Stimulated activated CD8-positive, alpha-beta memory T cell treated with anti-CD3 and anti-CD28 coated beads, Interleukin-15, amount 100 ng/mL, for 1 hour (primary cell): ENCODE measurements at places on chromosomes 1 and 21.

DNA sequence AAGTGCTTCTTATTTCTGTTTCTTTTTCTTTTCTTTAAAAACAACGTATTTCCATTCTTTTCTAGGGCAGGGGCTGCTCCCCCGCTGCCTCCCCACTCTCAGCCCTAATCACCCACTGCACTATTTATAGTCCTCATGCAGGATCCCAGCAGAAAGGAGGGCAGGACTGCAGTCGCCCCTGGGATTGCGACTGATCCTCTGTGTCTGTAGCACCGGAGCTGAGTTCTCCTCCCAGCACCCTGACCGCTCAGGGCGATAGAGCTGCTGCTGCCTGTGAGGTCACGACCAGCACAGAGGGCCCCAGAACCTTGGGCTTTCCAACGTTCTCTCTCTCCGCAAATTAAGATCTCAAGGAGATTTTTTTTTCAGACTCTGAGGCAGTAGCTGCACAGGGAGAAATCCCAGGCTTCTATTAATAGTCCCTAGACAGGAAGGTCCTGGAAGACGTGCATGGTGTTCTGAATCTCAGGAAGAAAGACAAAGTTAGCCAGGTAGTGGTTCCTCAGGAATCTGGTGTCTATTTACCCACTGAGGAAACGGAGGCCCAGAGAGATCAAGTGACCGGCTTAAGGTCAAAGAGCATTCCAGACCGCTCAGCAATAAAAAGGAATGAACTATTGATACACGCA is 46.8 kb downstream of the PRAMEF20 start:
- DNase-seq = no peak

DNA sequence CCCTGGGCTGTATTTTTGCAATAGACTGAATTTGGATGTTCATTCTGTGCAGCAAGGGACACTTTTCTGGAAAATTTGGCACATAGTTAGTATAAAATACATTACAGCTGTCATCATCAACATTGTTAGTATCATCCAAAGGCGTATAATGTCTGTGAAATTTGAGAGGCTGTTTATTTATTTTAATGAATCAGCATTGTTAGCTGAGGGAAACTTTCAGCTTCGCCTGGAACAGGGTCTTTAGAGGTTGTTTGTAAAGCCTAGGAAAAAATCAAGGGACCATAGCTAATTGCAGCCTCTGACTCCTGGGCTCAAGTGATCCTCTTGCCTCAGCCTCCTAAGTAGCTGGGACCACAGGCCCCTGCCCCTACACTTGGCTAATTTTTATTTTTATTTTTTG is 106.8 kb upstream of the USP24 start:
- no peak for DNase-seq

DNA sequence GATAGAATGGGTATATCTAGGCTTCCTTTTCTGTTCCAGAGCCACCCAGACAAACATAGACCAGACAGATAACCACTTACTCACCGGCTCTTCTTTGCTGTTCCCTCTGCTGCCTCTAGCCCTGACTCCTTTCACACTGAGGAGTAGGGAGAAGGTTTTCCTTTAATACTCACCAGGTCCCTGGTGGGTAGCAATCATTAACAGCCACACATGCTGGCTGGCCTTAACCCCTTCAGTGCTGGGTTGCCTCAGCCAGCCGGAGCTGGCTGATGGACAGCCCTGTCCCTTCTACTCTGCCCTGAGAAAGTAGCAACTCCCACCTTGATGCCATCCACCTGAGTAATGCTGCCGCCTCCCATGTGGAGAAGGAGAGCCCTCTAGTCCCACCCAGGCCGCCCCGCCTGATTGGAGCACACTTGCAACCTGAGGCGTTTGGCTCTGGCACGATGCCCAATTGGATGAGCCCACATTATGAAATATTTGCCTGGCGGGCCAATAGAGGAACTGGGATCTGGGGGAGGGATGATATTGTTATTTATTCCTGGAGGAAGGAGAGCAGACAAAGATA is 71.6 kb downstream of the PLEKHA6 start:
- DNase-seq = no peak

- no peak for DNase-seq
Observed at GRCh38 chr1:171501305-171502024, 16.1 kb downstream of the PRRC2C start.

DNA sequence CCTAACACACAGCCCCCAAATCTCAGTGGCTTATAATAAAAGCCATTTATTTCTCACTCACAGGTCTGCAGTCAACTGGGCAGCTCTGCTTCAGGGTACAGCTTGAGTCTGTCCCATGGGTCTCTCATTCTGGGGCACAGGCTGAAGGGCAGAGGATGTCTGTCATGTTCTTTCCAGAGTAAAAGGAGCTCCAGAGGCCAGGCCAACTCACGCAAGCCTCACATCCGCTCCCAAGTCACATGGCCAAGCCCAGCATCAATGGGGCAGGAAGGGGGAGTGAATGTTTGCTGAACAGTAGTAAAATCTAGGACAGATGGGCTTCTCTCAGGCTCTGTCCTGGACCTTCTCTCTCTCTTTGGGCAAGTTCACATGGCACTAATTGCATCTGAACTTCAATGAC is 7.1 kb upstream of the SSBP3 start:
- DNase-seq = no peak

- no peak for DNase-seq
Observed at GRCh38 chr1:101257500-101258325, 20.9 kb downstream of the S1PR1 start.

- DNase-seq = no peak
Observed at GRCh38 chr1:219783605-219784235, 144.6 kb downstream of the SLC30A10 start.

DNA sequence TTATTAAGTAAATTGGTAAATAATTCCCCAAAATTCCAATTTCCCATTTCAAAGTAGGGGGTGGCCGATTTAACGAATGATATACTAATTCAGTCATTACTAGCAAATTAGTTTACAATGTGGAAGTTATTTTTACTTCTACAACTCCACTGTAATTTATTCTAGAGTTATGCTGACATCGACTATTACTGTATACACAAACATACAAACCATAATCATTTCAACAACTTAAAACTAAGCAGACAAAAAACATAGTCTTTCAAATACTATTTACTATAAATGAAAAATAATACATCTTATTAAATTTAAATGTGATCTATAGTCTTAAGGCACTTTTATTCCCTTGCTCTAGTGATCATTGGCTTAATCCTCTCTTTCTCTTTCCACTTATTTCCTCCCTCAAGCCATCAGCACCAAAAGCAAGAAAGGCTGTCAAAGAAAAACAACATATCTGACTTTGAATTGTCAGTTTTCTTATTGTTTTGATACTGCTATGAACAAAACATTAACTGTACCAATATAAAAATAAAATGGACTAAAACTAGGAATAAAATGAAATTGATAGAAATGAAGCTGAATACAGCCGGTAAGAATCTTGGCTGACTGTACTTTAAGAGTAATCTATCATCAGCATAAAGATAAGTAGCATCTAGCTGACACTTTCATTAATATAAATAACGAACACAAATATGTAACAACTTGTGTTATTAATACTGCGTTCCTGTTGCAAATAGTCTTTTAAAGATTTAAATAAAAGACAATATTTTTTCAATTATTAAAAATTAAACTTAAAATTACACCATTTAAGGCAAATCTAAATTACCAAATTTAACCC is 4.1 kb downstream of the CDC42BPA start:
- no peak for DNase-seq

GRCh38 chr1:165501330-165501969 is 42.4 kb upstream of the LRRC52 start:
- DNase-seq = no peak

GRCh38 chr1:94602802-94603625 is 61.5 kb upstream of the F3 start:
- no peak for DNase-seq

GRCh38 chr1:35448344-35448801 is 108.8 kb downstream of the KIAA0319L start:
- DNase-seq = no peak

DNA sequence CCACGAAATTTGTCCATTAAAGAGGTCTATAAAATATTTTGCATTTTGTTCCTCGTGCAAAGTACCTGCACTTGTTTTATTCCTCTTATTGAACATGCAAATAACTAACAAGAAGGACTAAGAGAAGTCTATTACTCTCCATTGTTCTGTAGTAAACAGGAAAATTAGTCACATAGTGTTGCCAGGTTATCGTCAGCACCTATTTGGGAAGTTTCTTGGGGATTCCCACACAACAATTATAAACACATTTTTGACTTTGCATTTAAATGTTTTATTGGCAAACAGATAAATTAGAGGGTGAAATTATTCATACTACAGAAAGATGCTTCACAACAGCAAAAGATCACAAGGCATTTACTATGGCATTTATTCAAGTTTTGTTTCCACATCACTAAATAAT is 174.5 kb downstream of the ZC3H11B start:
- no peak for DNase-seq

GRCh38 chr1:111873460-111874030 is 115.9 kb downstream of the KCND3 start:
- DNase-seq = no peak

DNA sequence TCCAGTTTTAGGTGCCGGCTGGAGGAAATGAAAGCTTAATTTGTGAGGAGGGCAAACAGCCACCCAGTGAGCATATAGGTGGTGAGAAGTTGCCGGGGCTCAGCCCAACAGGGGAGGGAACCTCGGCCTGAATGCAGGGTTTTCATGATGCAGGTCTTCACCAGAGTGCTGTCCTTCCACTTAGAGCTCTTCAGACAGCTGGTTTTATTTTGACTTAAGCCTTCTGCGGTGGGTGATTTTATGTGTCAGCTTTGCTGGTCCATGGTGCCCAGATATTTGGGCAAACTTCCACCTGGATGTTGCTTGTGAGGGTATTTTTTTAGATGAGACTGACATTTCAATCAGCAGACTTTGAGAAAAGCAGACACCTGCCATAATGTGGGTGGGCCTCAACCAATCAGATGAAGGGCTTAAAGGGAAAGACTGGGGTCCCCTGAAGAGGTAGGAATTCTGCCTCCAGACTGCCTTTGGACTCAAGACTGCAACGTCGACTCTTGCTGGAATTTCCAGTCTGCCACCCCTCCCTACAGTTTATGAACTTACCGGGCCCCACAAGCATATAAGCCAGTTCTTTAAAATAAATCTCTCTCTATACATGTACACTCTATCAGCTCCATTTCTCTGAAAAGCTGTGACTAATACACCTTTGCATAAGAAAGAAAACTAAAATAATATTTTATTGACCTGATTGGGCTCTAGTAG is 72.8 kb downstream of the RHOU start:
- no peak for DNase-seq

DNA sequence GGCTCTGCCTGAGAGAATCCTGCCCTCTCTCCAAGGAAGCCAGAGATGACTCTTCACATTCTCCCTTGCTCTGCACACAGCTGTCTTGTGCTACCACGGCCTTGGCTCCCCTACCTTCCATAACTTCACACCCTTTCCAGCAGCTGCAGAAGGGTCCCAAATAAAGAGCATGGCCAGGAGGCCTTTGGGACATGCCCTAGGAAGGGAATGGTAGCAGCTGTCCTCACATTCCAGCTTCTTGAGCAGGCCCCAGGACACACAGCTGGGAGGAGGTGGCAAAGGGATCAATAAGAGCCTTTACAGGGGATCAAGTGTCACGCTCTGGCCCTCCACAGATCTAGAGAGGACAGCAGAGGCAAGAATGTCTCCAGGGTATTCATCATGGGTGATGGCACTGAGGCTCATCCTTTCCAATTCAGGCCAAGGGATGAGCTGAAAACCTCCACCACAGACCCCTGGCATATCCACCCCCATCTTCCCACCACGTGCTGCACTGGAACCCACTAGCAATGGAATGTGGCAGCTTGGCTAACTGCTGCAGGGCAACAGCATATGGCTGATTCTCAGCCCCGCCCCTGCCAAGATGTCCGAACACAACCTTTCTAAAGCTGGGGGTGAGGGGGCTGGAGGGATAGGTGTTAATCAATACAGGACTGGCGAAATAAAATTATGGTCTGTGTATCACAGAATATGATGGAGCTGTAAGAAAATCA is 17.8 kb upstream of the RAB29 start:
- no peak for DNase-seq

- no peak for DNase-seq
Observed at GRCh38 chr1:25462732-25463131, 32.0 kb downstream of the MACO1 start.

GRCh38 chr1:235054466-235054865 is 74.2 kb downstream of the TOMM20 start:
- DNase-seq = no peak

- no peak for DNase-seq
Observed at GRCh38 chr1:159925719-159926078, 392 bp upstream of the TAGLN2 start.

DNA sequence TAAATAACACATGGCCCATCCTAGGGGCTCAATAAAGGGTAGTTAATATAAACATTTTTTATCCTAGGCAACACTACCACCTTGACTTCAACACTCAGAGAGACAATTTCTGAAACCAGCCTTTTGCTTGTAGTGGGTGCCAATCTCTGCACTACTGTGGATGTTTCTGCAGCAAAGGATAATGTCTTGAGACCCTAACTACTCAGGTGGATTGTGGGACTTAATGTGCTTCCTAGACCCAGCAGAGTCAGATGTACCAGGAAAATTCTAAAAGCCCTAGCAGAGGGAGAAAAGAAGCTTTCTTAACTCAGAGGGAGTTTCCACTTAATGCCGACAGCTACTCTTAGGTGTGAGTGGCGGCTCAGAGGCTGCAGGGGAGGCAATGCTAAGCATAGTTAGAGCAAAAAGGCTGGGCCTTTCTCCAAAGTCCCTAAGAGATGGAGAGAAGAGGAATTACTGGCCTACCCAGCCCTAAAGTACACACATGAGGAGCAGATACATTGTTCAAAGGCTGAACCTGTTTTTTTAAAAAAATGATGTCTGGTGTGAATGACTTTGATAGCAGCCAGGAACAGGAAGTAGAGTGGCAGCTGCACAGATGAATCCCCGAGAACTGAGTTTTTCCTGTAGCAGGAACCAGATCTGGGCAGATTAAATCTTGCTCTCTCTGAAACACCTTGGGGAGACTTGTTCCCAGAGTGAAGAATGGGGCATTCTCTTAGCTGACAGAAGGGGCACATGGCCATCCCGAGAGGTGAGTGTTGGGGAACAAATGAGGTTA is 33.5 kb upstream of the ABCD3 start:
- DNase-seq = no peak

GRCh38 chr1:154567386-154568156 is at the start of gene CHRNB2:
Gene CHRNB2, plus strand, starts transcription at chr1:154567778. Its CDS starts 267 bp downstream, at chr1:154568045.
- DNase-seq = peak; percentile 39

DNA sequence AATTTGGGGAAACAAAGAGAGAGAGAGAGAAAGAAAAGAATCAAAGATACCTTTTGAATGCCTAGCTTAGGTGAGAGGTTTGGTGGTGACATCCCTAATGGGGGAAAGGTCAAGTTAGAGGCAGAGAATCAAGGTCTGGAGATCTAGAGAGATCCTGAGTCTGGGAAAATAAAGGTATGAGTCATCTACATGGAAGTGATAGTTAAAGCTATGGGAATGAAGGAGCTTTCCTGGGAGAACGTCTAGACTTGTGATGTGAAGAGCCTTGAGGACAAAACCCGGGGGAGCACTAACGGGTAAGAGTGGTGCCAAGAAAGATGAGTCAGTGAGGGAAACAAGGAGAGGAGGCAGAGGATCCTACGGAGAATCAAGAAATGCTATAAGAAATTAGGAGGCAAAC is 110.8 kb upstream of the RUNX1 start:
- DNase-seq = no peak
